ENCODE measurements at places on chromosomes 6 and 20. TPM values are rescaled to one million over a fixed set of nuclear protein-coding genes. Genes with fewer than 3 reads are reported as not detected.
A peak's percentile ranks its signal among the peaks of the same experiment; 100 is the strongest.

GRCh38 chr6:14466278-14466677 is 348.7 kb downstream of the CD83 start:
- DNase-seq, result no peak
- H3K27ac ChIP-seq, result no peak overlapping the region
- H3K4me1 ChIP-seq, result no peaks in the 10 kb centered on the region
- H3K27me3 ChIP-seq, result no peaks in the 10 kb centered on the region
- H3K36me3 ChIP-seq, result no peaks in the 10 kb centered on the region

MCCD1 gene
- total RNA-seq, result not detected

DNA sequence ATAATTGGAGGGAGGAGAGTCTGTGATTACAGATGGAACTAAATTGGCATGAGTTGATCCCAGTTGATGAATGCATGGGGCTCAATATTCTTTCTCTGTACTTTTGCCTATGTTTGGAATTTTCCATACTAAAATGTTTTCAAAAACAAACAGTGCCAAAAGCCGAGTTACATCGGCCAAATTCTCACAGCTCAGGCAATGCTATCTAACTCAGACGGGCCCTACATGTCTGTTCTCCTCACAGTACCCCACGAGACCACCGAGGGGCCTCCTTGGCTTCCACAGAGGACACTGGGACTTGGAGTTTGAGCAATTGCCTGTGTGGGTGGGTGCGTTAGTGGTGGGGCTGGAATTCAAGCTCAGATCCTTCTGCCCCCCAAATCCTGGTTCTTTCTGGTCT is 413.2 kb downstream of the CDH26 start:
- no peaks in the 10 kb centered on the region for H3K4me1 ChIP-seq
- no peaks in the 10 kb centered on the region for H3K27me3 ChIP-seq
- no peak overlapping the region for H3K27ac ChIP-seq
- no peaks in the 10 kb centered on the region for H3K36me3 ChIP-seq
- no peak for DNase-seq
- no peak overlapping the region for H3K4me3 ChIP-seq

CYP21A2 gene
- 0.44 TPM for total RNA-seq

DNA sequence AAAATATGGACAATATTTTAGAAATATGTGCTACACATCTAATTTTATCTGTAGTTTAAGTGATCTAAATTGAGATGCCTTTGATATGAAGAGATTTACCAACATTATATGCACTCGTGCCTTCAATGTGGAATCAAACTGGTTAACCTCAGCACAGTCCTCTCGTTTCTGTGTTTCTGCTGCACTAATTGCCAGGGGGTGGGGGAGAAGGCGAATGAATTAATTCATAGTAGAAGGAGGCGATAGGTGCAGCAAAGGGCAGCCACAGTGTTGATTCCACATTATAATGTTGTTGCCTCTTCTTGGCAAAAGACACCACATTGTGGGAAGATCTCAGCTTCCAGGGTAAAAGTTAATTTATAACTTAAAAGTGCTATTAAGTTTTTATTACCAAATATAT is 161.6 kb downstream of the QKI start:
- peaks cover 11% of the 10 kb centered on the region for H3K36me3 ChIP-seq
- H3K27me3 ChIP-seq, result peaks cover 2% of the 10 kb centered on the region
- H3K4me1 ChIP-seq, result peaks cover 20% of the 10 kb centered on the region
- no peak for DNase-seq

THEMIS gene
- not detected for total RNA-seq

DNA sequence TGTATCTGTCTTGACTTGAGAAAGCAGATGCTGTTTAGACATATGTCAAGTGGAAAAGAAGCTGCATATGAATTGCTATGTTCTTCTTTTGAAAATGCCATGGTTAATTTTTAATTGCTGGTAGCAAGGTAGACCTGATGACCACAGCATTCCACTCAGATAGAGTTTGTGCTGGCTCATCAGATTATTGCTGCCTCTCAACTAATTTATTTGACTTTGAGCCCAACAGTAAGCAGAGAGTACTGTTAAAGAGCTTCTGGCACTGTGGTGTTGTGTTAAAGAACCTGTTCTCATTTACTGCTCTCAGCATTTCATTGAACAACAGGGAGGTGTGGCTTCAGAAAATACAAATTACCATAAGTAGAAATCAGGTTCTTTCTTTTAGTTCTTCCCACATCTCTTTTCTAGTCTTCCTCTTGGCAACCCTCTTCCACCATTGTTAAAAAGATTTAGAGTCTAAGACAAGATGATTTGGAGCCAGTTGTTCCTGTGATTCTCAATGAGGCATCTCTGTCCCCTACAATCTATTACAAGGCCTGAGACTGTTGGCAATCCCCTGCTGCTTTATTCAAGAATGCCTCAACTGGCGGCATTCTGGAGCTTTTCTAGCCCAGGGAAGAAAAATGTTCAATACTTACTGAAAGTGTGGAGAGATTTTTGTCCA is 967.6 kb upstream of the GJE1 start:
- H3K36me3 ChIP-seq, result no peaks in the 10 kb centered on the region
- no peak overlapping the region for H3K4me3 ChIP-seq
- DNase-seq, result no peak
- H3K27ac ChIP-seq, result no peak overlapping the region
- H3K4me1 ChIP-seq, result no peaks in the 10 kb centered on the region

- H3K36me3 ChIP-seq, result no peaks in the 10 kb centered on the region
- no peak overlapping the region for H3K4me3 ChIP-seq
- H3K27me3 ChIP-seq, result no peaks in the 10 kb centered on the region
- DNase-seq, result no peak
- no peak overlapping the region for H3K27ac ChIP-seq
Measured at GRCh38 chr6:44856479-44856878, 469.0 kb downstream of the CDC5L start.

HLA-DMB gene
- 1.3 TPM for total RNA-seq

DNA sequence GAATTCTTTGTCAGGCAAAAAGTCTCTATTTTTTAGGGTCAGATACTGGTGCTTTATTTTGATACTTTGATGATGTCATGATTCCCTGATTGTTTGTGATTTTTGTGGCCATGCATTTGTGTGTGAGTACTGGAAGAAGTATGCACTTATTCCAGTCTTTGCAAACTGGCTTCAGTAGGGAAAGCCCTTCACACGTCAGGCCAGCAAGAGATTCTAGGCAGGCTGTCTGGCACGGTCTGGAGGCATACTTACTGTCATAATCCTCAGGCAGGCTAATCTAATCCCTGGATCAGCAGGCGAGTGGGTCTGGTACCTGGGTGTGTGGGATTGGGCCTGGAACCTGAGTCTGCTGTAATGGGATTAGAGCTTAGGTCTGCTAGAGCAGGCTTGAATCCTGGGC is 391.8 kb upstream of the MMS22L start:
- DNase-seq, result no peak
- H3K27me3 ChIP-seq, result no peaks in the 10 kb centered on the region
- H3K27ac ChIP-seq, result no peak overlapping the region
- no peaks in the 10 kb centered on the region for H3K36me3 ChIP-seq

PRDM13 gene
- not detected for total RNA-seq

DNA sequence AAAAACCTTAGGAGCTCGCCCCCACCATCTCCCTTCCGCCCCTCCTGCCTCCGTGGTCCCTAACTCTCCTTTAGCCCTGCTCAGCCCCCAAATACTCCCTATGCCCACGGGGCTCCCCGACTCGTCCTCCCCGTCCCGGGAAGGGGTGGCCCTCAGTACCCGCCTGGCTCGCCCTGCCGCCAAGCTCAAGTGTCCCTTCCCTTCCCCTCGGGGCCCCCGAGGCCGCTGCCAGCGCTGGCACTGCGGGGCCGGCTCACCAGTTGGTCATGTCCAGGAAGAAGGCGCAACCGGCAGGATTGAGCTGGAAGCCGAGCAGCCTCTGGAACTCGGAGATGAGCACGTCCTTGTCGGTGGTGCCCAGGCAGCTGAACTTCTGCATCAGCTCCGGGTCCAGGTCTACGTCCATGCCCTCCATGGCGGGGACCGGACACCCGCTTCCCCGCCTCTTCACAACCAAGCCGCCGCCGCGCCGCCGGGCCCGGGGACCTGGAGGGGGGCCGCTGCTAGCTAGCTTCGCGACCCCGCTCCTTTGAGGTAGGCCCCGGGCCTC is 303 bp downstream of the ILRUN start:
- peak overlapping the region; percentile 99 for H3K4me3 ChIP-seq
- peak; percentile 5 for DNase-seq
- H3K27ac ChIP-seq, result peak overlapping the region; percentile 77
- H3K36me3 ChIP-seq, result peaks cover 4% of the 10 kb centered on the region
- H3K27me3 ChIP-seq, result peaks cover 6% of the 10 kb centered on the region

KHDC1L gene
- total RNA-seq, result not detected

GRCh38 chr20:59121714-59122565 is 41.7 kb upstream of the ZNF831 start:
- H3K27ac ChIP-seq, result peak overlapping the region; percentile 94
- no peaks in the 10 kb centered on the region for H3K36me3 ChIP-seq
- no peak overlapping the region for H3K4me3 ChIP-seq
- DNase-seq, result no peak
- peaks cover 20% of the 10 kb centered on the region for H3K4me1 ChIP-seq
- H3K27me3 ChIP-seq, result peaks cover 3% of the 10 kb centered on the region

- no peaks in the 10 kb centered on the region for H3K4me1 ChIP-seq
- no peaks in the 10 kb centered on the region for H3K36me3 ChIP-seq
- H3K4me3 ChIP-seq, result no peak overlapping the region
- no peak overlapping the region for H3K27ac ChIP-seq
- no peak for DNase-seq
Measured at GRCh38 chr6:100382031-100382430, 82.7 kb downstream of the SIM1 start.

ULBP2 gene
- 9.9 TPM for total RNA-seq

- DNase-seq, result no peak
- H3K27ac ChIP-seq, result no peak overlapping the region
- H3K27me3 ChIP-seq, result no peaks in the 10 kb centered on the region
Measured at GRCh38 chr6:129696843-129697242, 13.1 kb downstream of the ARHGAP18 start.

BNIP5 gene
- not detected for total RNA-seq

GRCh38 chr6:39312912-39313525 is 1.2 kb downstream of the KCNK17 start:
- H3K27ac ChIP-seq, result no peak overlapping the region
- peak overlapping the region; percentile 90 for H3K4me3 ChIP-seq
- no peak for DNase-seq
- H3K36me3 ChIP-seq, result peaks cover 29% of the 10 kb centered on the region

DNA sequence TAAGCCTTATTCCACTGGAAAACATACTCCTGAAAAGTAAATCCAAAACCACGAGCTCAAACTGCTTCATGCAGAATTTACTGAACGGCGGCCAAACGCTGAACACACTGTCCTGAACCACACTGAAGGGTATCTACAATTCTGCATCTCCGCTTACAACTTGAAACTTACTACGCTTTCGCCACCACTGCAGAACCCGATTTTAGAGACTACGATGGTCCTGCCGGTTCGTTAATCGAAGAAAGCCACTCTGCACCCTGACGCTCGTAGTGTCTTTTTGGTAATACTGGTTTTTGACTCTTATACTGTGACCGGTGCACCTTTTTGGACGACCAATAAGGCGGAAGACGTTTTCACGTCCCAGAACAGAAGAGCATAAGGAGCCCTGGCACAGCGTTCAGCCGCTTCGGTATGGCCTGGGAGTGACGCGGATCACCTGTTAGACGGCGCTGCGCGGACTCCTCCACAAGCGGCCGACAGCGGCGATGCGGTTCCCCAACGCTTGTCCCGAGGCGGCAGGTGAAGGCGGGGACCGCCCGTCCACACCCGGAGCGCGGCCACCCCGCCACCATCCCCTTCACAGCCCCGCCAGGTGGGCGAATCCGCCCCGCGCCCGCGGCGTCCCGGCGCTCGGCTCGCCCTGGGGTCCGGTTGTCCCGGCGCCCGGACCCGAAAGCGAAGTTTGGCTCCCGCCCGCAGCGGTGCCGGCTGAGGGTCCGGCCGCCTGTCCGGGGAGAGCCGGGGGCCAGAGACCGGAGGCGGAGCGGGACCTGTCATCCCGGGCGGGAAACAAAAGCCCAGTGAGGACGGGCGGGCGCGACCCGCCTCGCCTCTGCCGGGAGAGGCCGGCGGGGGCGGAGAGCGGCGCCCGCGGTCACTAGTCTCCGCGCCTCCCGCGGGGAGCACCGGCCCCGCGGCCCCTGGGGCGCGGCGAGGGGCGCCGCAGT is 784 bp downstream of the FKBP5 start:
- DNase-seq, result peak; percentile 40
- H3K36me3 ChIP-seq, result no peaks in the 10 kb centered on the region
- peak overlapping the region; percentile 93 for H3K4me3 ChIP-seq
- H3K27me3 ChIP-seq, result peaks cover 3% of the 10 kb centered on the region
- H3K4me1 ChIP-seq, result peaks cover 3% of the 10 kb centered on the region
- peak overlapping the region; percentile 70 for H3K27ac ChIP-seq

DNA sequence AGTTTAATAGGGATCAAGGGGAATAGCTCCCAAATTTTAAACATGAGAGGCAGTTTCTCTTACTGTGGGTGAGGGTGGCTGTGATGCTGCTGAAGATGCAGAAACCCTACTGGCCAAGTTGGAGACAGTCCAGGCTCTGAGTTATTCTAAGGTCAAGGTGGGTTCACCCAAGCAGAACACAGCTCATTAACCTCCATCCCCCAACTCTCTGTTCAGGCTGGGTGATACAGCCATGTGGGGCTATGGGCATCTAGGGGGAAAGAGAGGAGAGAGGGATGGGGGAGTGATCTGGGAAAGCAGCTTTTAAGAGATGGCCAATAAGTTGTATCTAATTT is 18.9 kb upstream of the TRAM2 start:
- H3K27ac ChIP-seq, result no peak overlapping the region
- no peaks in the 10 kb centered on the region for H3K27me3 ChIP-seq
- no peaks in the 10 kb centered on the region for H3K36me3 ChIP-seq
- peaks cover 17% of the 10 kb centered on the region for H3K4me1 ChIP-seq
- DNase-seq, result no peak

DNA sequence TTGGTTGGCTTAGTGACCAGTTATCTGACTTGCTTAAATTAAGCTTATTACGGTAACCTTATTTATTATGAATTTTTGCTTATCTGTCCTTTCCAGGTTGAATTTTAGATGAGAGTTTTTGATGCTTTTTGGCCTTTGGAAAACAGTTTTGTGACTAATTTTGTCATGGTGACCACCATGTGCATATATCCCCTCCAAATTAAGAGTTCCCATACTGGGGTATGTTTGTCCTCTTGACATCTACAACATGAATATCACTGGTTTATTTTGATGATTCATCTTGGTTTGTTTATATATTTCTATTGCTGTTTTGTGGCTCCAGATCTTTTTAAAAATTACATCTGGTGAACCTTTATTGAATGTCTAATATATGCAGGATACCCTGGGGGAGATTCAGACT is 61.4 kb downstream of the PHF20 start:
- H3K27me3 ChIP-seq, result peaks cover 7% of the 10 kb centered on the region
- H3K36me3 ChIP-seq, result peaks cover 31% of the 10 kb centered on the region
- DNase-seq, result no peak
- H3K4me1 ChIP-seq, result peaks cover 10% of the 10 kb centered on the region
- no peak overlapping the region for H3K4me3 ChIP-seq

SMIM29 gene
- total RNA-seq, result 44.3 TPM

- no peaks in the 10 kb centered on the region for H3K4me1 ChIP-seq
- H3K36me3 ChIP-seq, result no peaks in the 10 kb centered on the region
- DNase-seq, result no peak
- no peak overlapping the region for H3K27ac ChIP-seq
Measured at GRCh38 chr6:168210239-168211105, 109.1 kb downstream of the DACT2 start.

- H3K4me3 ChIP-seq, result no peak overlapping the region
- peaks cover 5% of the 10 kb centered on the region for H3K27me3 ChIP-seq
- H3K36me3 ChIP-seq, result peaks cover 4% of the 10 kb centered on the region
- no peak overlapping the region for H3K27ac ChIP-seq
Measured at GRCh38 chr20:49505518-49505917, 23.1 kb upstream of the KCNB1 start.

- H3K27me3 ChIP-seq, result peaks cover 6% of the 10 kb centered on the region
- no peak overlapping the region for H3K4me3 ChIP-seq
- peaks cover 32% of the 10 kb centered on the region for H3K36me3 ChIP-seq
Measured at GRCh38 chr6:147255948-147256674, 51.9 kb downstream of the STXBP5 start.

FAM162B gene
- total RNA-seq, result 1.5 TPM

Data from endothelial cell (in vitro differentiated cells).